CD8-positive, alpha-beta memory T cell (primary cell): ENCODE measurements at places on chromosomes 5 and 9.

- no peak for DNase-seq
These were observed 1.6 kb downstream of the ATP10B start for GRCh38 chr5:160850421-160850820.

DNA sequence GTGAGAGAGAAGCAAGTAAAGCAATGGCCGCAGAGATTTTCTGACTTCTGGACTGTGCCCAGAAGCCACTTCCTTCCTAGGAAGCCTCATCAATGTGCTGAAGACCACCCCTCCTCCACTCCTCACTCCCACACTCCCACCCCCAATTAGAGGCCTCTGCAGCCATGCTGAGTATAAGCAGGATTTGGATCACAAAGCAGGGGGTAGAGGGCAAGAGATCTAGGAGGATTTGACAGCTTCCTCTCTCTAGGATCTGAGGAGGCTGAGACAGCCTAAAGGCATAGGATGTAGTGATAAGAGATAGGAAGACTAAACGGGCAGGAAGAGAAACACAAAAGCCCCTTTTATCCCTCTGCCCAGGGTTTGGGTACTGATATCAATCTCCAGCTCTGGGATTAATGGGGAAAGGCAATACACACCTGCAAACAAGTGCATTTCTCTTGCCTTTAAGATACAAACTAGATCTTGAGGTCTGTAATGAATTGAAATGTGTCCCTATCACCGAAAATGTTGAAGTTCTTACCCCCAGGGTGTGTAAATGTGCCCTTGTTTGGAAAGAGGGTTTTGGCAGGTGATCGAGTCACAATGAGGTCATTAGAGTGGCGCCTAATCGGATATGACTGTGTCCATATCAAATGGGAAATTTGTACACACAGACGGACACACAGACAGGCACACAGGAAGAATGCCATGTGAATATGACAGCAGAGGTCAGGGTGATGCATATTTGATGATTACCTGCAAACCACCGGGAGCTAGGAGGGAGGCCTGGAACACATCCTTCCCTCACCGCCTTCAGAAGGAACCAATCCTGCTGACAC, 28.5 kb downstream of the KCNV2 start:
- DNase-seq = no peak

DNA sequence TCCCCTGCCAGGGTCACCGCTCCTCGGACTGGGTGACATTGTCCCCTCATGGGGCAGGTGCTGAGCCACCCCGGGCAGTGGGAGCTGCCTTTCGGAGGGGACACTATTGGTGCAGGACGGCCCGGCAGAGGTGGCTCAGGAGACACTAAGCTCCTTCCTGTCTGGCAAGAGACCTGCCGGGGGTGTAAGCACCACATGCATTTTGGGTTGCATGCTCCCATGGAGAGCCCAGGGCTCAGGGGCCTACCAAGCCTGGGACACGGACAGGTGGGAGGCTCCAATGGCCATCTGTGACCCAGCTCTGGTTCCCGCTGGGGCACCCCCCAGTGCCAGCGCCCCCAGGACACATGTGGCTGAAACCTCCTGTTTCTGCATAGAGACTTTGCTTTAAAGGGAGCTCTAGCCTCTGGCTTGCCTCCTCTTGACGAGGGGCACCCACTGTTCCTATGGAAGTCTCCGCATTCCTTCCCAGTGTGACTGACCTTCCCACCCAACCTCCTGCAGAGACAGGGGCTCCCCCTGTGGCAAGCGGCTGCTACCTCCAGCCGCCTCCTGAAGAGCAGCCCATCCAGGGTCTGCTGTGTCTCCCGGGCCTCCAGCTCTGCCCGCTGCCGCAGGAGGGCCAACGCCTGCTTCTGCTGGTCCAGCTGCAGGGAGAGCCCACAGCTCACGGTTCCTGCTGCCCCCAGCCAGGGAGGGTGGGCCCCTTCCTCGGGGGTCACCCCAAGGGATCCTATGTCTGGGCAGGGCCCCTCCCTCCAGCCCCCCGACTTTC, 28.1 kb downstream of the CCDC187 start:
- DNase-seq = no peak

GRCh38 chr9:72951520-72952380, 1.1 kb downstream of the ALDH1A1 start:
- DNase-seq = no peak

GRCh38 chr5:159531554-159532105, 201.3 kb upstream of the IL12B start:
- no peak for DNase-seq

DNA sequence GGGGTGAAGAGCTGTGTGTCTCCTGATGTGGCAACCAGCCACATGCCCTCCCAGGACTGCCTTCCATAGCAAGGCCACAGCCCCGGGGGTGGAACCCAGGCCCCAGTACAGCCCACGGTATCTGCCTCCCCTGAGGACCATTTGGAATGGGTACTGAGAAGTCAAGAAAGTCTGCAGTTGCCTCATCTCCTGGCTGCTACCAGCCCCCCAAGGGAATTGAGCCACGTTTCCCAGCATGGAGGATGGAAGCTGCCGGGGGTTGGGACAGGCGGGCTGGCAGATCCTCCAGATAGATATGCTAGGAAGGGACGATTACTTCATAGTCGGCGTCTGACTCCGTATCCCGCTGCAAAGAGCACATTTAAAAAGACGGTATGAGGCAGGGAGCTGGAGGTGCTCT, 5.5 kb upstream of the DMRT2 start:
- no peak for DNase-seq

DNA sequence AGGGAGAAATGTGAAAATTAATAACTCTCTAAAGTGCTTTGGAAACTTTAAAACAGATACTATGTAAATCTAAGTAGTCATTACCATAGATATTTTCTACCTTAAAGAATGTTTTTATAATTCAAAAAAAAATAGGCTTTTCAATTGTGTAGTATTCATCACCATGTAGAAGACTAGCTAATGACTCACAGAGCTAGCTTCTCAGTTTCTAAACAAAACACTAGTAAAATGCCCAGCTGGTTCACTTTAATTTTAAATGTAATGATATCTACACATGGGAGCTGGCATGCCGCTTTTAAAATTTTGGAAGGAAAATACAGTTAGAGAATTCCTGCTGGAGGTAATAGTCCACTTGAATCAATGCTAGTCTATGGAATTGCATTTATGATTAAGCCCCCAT, 509.8 kb downstream of the CSNK1G3 start:
- no peak for DNase-seq

DNA sequence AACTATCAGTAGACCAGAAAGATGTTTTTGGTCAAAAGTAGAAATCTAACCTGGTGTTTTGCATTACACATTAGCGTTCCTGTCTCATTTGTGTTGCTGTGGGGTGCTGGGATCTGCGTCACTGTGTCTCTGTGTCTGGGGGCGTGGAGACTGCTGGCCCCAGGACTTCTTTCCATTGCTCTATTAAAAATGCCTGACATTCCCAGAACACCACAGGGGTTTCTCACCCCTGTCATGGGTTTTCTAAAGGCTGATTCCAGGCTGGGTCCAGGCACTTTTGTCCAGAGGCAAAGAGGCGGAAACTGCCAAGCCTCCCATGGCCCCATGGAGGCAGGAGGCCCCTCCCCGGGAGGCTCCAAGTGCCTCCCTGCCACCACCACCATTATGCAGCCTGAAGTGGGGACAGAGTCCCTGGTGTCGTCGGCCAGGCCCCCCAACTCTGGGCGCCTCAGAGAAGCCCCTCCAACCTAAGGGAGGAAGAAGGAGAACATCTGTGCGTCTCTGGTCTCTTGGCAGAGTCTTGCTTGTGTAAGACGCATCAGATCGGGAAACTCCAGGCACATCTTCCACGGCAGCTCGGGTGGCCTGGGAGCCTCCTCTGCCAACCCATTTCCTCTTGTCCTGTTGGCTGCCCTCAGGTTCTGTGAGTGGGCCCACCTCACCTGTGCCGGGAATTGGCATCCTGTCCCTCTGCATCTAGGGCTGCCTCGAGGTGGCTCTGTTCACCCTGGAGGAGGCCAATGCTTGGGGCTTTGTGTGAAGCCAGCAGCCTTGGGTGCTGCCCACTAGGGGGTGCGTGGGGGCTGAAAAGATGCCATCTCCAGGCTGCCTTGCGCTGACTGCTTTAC, 13.8 kb upstream of the PLEKHG4B start:
- no peak for DNase-seq
